B cell (primary cell): ENCODE measurements at places on chromosomes 12 and 14. TPM values are rescaled to one million over a fixed set of nuclear protein-coding genes. Genes with fewer than 3 reads are reported as not detected.

DNA sequence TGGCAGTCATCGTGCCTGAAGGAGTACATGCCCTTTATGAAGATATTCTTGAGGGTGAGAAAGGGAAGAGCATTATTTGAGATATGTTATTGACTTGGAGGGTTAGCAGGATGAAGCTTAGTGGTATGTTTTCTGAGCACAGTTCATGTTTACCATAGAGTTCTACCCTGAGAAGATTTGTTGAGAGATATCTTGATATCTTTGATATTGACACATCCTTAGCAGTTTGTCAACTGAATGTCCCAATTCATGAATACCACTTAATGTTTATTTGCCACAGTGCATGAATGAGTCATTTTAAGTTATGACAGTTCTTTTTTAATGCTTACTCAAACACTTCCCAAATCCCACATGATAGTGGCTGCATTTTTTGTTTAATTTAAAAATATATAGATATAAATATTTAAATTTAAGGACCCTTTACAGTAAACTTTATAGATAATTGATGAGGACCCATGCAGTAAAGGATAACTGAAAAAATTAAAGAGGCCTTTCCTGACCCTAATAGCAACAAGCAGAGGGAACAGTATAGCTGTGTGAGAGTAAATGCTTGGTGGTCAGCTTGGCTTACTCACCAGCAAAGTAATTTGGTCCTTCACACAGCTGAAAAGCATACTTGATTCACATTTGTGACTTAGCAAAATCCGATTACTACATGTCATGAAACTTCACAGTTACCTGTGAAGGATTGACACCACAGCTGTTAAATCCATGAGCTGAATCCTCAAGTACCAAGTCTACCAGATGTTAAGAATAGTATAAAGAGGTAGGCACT lies 25.8 kb downstream of the SLC39A9 start:
- DNase-seq, result no peak
- peaks cover 30% of the 10 kb centered on the region for H3K36me3 ChIP-seq
- peaks cover 7% of the 10 kb centered on the region for H3K4me1 ChIP-seq
- no peak overlapping the region for H3K27ac ChIP-seq
- no peak overlapping the region for H3K4me3 ChIP-seq

DNA sequence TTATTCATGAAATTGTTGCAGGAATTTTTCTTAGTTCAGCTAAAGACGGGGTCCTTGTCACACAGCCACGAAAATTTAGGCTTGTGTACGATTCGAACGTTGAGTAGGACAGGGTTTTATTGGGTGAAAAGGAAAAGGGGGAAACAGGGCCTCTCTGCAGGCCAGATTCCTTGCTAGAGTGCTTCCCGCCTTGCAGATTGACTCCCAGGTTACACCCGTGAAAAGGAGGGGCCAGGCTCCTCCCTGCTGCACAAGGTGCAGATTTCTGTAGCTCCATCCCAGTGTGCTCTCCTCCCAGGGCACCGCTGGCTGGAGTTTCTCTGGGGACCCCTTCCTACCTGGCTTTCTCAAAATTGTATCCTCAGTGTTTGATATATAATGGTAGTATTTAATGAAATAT lies 221.5 kb downstream of the ERC1 start:
- H3K4me3 ChIP-seq, result no peak overlapping the region
- no peaks in the 10 kb centered on the region for H3K36me3 ChIP-seq
- H3K27ac ChIP-seq, result no peak overlapping the region
- no peak for DNase-seq
- H3K4me1 ChIP-seq, result peaks cover 3% of the 10 kb centered on the region

GRCh38 chr12:65868133-65868705 lies 43.9 kb downstream of the HMGA2 start:
- no peaks in the 10 kb centered on the region for H3K27me3 ChIP-seq
- no peaks in the 10 kb centered on the region for H3K4me1 ChIP-seq
- no peaks in the 10 kb centered on the region for H3K36me3 ChIP-seq
- no peak for DNase-seq
- no peak overlapping the region for H3K27ac ChIP-seq

DNA sequence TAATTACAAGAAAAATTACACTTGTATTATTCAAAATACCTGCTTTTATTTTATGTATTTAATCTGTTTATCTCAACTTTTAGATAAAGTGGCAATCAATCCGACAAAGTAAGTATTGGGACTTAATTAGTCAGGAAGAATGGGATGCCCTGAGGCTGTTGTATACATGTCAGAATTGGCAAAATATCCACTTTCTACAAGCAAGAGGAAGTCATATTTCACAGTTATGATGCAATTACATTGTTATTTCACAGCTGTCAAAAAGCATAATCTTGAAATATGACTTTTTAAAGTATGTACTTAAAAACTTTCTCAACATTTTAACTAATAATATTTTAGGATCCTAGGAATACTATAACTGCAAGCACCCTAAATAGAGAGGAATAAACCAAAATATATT lies 357.1 kb upstream of the MGAT4C start:
- H3K27ac ChIP-seq, result no peak overlapping the region
- no peak overlapping the region for H3K4me3 ChIP-seq

DNA sequence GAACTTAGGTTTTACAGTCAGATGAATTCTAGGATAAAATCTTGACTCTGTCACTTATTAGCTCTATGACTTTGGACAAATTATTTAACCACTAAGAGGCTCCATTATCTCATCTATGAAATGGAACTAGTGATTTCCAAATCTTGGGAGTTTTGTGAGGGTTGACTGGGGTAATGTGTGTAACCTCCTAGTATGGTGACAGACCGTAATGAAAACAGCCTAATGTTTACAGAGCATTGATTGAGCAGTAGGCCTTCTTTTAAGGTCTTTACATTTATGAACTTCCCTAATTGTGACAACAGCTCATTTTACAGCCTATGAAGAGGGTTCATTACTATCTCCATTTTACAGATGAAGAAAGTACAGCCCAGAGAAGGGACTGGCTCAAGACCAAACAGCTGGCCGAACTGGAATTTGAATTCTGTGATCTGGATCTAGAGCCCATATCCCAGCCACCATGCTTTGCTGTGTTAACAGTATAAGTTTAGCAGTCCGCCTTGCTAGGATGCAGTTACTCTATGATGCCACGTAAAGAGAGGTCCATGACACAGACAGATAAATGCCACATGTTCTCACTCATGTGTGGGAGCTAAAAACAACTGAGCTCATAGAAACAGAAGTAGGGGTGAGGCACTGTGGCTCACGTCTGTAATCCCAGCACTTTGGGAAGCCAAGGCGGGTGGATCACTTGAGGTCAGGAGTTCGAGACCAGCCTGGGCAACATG lies 9.1 kb upstream of the FBXL14 start:
- H3K4me1 ChIP-seq, result peaks cover 11% of the 10 kb centered on the region
- no peak overlapping the region for H3K27ac ChIP-seq
- no peaks in the 10 kb centered on the region for H3K27me3 ChIP-seq
- no peak overlapping the region for H3K4me3 ChIP-seq
- no peak for DNase-seq

- no peaks in the 10 kb centered on the region for H3K27me3 ChIP-seq
- DNase-seq, result no peak
- no peaks in the 10 kb centered on the region for H3K4me1 ChIP-seq
- H3K4me3 ChIP-seq, result no peak overlapping the region
Measured at GRCh38 chr14:31278883-31279282, 71.3 kb upstream of the HECTD1 start.

- no peak overlapping the region for H3K4me3 ChIP-seq
- peaks cover 5% of the 10 kb centered on the region for H3K36me3 ChIP-seq
- no peaks in the 10 kb centered on the region for H3K27me3 ChIP-seq
- H3K4me1 ChIP-seq, result no peaks in the 10 kb centered on the region
Measured at GRCh38 chr12:89417246-89417977, 65.1 kb upstream of the DUSP6 start.

GRCh38 chr14:52960627-52961026 lies 9.8 kb upstream of the FERMT2 start:
- H3K4me1 ChIP-seq, result no peaks in the 10 kb centered on the region
- no peaks in the 10 kb centered on the region for H3K36me3 ChIP-seq
- no peaks in the 10 kb centered on the region for H3K27me3 ChIP-seq
- no peak overlapping the region for H3K27ac ChIP-seq
- no peak for DNase-seq
- H3K4me3 ChIP-seq, result no peak overlapping the region

DNA sequence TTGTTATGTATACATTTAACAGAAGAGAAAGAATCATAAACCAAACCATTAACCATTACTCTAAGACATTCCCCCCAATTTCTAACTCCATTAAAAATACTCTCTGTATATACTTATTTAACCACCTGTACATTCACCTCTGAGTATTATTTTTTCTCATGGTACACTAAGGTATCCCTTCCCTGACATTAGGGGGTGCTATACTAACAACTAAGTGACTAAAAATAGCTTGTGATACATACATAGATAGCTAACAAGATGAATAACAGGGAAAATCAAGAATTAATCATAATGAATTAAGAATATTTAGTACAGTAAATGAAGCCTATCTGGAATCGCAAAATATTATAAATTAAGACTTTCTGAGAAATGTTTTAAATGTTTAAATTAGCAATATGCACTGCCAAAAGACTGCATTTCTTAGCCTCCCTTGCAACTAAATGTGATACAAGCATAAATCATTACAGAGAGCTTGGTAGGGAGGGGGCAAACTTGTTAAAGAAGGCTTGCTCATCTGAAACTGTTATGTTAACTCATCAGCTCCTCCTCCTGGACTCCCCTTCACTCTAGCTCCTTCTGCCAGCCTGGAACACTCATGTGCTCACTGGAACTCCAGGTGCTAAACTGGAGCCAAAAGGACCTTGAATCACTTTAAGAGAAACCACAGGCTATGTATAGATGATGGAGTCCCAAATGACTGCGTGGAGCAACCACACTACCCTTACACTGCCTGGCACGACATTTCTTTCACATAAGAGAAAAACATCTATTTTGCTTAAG lies 14.9 kb downstream of the C2CD5 start:
- H3K4me1 ChIP-seq, result no peaks in the 10 kb centered on the region
- no peaks in the 10 kb centered on the region for H3K27me3 ChIP-seq
- H3K4me3 ChIP-seq, result no peak overlapping the region
- DNase-seq, result peak; percentile 57

DNA sequence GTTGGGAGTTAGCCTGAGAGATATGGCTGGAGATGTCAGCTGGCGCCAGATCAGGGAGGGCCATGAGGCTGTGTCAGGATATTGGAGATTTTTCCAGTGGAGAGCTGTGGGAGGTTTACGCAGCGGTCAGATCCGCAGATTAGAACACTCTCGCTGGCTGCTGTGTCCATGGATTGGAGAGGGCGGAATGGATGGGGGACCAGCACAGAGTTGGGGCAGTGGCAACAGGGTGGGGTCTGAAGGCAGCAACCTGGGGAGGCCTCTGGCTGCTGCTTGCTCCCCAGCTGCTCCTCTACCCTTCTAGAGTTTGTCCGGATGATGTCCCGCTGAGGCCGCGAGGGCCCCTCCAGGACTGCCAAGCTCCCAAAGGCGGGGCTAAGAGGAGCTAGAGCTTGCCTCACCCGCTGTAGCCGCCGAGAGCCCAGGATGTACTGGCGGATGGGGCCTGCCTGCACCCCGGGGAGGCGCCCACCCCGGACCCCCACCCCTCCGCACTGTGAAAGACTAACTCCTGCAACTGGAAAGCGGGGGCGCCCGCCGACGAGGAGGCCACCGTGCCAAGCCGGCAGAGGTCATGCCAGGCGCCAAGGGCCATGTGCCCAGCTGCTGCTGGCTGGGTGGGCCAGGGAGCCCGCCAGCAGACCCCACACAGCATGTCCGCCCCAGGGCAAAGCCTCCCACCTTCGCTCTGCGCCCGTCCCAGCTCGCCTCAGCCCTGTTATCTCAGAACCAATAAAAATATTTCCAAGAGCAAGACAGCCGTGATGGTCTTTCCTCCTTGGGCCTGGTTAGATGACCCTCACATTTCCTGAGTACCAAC lies 20.2 kb upstream of the MLEC start:
- no peak overlapping the region for H3K27ac ChIP-seq
- H3K4me3 ChIP-seq, result no peak overlapping the region
- peaks cover 69% of the 10 kb centered on the region for H3K4me1 ChIP-seq
- no peaks in the 10 kb centered on the region for H3K27me3 ChIP-seq
- no peaks in the 10 kb centered on the region for H3K36me3 ChIP-seq
- DNase-seq, result no peak

DNA sequence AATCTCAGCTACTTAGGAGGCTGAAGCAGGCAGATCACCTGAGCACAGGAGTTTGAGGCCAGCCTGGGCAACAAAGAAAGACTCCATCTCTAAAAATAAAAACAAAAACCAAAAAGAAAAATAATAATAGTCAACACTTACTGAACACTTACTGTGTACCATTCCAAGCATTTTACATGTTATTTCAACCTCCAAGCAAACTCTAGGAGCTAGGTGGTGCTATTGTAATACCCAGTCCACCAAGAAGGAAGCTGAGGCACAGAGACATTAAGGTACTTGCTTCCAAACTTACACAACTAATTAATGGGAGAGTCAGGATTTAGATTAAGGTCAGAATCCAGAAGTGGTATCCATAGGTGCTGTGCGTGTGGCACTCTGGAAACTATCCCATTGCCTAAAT lies 13.7 kb upstream of the OR6J1 start:
- no peak overlapping the region for H3K4me3 ChIP-seq
- peak; percentile 19 for DNase-seq
- no peaks in the 10 kb centered on the region for H3K4me1 ChIP-seq

The CD163L1 gene
- 0.32 TPM in 1 of 2 replicates, not detected in the other for total RNA-seq

The MYF5 gene
- not detected in 2 replicates for total RNA-seq

The NTF3 gene
- not detected in 2 replicates for total RNA-seq

The DIO3 gene
- not detected in 2 replicates for total RNA-seq

The SLC38A4 gene
- not detected in 2 replicates for total RNA-seq

The SMIM41 gene
- not detected in 2 replicates for total RNA-seq

The RASSF3 gene
- 104 and 107 TPM in 2 replicates for total RNA-seq

The NUAK1 gene
- not detected in 2 replicates for total RNA-seq

The C12orf54 gene
- not detected in 2 replicates for total RNA-seq

The SIX1 gene
- 0.12 TPM in 1 of 2 replicates, not detected in the other for total RNA-seq
